ENCODE measurements at places on chromosomes 3 and 15.

DNA sequence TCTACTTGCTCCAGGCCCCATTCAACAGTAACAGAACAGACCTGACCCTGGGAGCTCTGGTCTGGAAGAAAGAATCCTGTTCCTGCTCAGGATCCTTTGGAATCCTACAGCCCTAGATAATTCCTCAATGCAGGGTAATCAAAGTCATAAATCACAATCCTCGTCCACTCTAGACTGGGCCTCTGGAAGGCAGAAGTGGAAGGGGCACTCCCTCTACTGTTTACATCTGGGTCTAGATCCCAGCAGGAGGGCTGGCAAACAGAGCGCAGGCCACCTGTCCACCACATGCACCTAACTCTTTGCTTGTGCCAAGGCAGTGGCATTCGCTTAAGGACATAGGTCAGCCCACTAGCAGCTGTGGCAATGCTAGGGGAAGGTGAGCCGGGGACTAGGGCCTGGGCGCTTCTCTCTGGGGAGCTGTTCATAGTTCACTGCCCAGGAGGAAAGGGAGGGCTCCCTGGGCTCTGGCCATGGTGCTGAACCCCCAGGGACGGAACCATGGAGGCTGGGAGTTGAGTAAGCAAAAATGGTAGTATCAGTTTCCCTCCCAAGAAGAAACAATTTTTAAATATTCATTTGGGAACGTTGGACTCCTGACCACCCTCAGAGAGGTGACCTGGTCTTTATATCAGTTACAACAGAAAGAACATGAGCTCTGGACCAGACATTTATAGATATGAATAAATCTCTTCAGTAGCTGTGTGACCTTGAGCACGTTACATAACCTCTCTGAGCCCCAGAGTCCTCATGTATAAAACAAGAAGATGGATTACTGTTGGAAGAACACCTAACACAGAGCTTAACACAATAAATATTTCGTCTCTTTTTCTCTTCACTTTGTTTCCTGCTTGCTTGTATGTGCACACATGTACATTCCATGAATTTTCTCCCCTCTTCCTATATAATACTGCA is 90.2 kb downstream of the NTRK3 start:
- DNase-seq: no peak

- DNase-seq: no peak
These were observed 424.5 kb downstream of the SOX2 start for GRCh38 chr3:182136008-182136910.

DNA sequence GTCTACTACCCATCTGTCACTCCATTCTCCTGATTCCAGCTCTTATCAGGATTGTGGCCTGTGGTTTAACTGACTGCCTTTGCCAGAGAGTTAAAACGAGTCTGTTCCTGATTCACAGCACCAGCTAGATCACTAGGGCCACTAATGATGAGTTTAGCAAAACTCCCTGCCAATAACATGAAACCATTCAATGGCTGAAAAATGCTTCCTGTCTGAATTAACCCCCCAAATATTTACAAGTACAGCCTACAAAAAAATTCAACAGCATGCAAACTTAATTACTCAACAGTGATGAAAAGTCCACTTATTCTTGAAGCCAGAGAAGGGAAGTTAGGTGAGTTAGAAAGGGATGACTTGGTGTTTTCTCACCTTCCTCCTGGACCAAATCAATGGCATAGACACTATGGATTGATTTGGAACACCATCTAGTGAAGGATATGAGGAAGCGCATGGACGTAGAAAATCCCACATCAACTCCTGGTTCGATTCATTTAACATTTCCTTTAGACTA is 141.4 kb downstream of the TGFBR2 start:
- no peak for DNase-seq

DNA sequence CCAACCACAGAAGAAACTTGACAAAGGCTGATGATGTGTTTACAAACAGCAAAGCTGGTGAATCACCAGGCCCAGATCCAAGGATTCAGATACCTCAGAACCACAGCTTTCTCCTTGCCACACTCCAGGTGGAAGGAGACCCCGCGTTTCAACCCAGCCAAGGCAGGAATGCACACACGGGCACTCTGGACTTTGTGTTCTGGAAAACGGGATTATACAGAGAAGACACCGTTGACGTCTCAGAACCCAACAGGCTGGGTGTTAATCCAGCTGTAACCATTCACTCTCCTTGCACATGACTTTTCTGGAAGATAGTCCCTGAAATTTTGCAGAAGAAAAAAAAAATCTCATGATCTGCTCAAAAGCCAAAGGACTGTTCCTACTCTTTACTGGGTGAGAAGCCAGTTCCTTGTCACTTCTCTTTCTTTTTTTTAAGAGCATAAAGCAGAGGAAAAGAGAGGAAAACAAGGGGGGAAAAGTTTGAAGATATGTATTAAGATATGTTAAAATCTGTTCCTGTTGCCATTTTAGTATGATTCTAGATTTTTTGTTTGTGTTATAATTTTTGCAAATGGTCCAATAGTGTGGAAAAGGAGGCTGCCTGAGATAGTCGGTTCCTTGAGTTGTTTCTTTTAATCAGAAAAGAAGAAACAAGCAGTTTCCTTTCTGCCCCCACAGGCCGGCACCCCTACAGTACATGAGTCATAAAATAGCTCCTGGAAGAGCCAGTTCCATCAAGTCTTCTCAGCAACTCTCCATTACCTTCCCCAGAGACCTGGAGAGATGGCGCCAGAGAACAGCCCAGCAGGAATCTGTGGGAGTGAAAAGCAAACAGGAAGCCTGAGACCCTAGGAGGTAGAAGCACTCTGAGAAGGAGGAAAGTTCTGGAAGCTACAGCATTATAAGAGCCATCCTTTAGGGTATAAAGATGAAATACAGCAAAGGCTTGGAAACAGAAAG is 73.1 kb downstream of the RORA start:
- DNase-seq: no peak

GRCh38 chr3:63685340-63685739 is 32.9 kb downstream of the SNTN start:
- DNase-seq: no peak

All from aorta (tissue), 5 donors.